H7 (cell line): ENCODE measurements at places on chromosomes 5 and 9. TPM values are rescaled to one million over a fixed set of nuclear protein-coding genes. Genes with fewer than 3 reads are reported as not detected.

The ZNF484 gene
- 10.6 and 19.0 TPM in 2 replicates for total RNA-seq

DNA sequence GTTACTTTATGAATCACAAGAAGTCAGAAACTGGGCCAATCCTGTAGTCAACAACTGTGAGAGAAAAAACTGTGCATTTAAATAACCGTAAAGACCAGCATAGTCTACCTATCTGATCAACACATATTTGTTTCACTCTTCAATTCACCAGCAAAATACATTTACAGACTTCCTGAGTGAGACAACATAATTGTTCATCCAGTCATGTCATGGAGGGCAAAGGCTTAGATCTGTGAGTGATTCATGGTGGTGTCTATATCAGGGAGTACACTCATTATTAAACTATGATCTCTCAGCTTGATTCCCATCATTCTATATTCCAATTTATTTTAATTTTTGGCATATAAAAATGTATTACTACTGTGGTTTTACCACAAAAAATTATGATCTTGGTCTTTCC is 694.6 kb downstream of the DNAH5 start:
- no peak for DNase-seq

DNA sequence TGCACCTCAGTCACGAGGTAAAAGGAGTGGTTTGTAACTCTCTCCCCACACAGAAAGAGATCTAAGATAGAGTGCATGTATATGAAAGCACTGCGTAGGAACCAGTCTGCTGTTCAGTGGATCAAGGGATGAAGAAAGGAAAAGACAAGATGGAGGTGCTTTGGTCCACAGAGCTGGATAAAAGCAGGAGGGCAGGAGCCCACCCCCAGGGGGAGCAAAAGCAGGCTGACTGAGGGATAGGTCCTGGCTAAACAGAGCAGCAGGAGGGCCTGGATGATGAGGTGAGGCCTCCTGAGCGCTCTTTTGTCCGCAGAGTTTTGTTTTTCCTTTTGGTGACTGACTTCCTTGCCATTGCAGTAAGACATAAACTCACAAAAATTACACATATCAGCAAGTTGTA is 293.5 kb upstream of the C9orf72 start:
- no peak for DNase-seq

GRCh38 chr5:67773411-67774266 is 441.9 kb upstream of the PIK3R1 start:
- peak; percentile 4 for DNase-seq

DNA sequence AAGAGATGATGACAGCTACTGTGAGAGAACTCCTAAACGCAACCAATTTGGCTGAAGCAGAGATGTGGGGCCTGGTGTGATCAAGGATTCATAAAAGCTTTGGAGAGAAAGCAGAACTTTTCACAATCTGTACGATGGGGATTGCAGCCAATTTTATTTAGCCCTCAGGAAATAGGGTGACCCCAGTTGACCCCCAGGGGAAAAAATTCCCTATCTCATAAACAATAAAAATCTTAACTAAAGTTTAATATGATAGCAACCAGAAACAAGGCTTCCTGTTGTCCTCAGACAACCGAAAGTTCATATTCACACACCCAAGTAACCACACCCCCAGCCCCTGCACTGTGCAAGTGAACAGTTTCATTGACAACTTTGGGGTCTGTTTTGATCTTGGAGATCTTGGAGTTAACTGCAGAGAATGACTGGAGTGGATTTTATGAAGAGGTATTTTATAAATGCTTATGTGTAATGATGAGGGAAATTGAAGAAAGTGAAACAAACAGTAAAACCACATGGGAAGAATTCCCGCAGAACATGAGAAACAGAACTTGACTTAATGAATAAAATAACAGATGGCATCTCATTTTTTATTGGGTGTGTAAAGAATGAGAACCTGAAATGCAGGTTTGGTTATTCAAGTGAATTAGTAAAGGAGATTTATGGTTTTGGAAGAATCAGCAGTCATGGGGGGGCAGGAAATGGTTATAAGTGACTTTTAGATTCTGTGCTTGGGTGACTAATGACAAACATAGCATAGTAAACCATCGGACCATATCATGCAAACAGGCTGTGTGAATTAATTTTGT is 94.5 kb downstream of the PDE4D start:
- no peak for DNase-seq

The TRPM3 gene
- total RNA-seq, result 0.63 and 2.0 TPM in 2 replicates

- DNase-seq, result peak; percentile 38
These were observed 77.6 kb upstream of the LMX1B start for GRCh38 chr9:126536131-126536530.

DNA sequence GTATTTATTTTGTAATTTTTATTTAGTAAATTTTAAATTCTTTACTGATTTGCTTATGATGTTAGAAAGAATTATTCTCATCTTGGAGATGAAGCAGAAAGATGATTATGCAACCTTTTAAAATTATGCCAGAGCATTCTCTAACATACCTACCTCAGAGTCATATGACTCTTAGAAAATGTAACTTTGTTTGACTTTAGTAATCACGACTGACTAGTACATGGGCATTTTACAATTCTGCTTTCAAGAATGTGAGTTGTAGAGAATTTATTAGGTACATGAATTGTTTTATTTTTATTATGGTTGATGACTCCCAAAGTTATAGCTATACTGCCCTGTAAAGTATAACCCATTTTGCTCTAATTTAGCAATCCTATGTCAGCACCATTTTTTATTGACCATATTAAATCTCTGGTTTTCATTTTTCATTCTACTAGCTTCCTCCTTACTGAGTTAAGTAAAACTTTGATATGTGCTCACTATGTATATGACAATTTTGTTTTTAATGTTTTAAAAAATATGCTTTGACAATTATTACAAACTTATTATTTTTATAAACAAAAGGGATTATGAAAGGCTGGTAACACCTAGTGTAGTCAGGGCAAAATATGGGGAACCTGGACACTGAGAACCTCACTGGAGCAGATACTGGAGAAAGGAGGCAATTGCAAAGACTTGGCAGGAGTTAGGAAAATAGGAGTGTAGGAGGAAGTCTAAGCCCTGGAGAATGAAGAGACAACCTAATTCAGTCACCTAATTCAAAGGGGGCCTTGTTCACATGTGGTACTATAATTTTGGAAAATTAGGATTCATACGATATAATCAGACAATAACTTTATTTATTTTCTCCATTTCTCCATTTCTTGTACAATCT is 249.7 kb upstream of the DAB2 start:
- DNase-seq, result no peak

GRCh38 chr5:72940082-72940481 is 15.8 kb upstream of the FCHO2 start:
- no peak for DNase-seq

- DNase-seq, result no peak
These were observed 87.1 kb downstream of the PDE6A start for GRCh38 chr5:149857499-149857898.

The DRD1 gene
- total RNA-seq, result 0.10 TPM in 1 of 2 replicates, not detected in the other

The SLC25A2 gene
- 0.14 TPM in 1 of 2 replicates, not detected in the other for total RNA-seq

DNA sequence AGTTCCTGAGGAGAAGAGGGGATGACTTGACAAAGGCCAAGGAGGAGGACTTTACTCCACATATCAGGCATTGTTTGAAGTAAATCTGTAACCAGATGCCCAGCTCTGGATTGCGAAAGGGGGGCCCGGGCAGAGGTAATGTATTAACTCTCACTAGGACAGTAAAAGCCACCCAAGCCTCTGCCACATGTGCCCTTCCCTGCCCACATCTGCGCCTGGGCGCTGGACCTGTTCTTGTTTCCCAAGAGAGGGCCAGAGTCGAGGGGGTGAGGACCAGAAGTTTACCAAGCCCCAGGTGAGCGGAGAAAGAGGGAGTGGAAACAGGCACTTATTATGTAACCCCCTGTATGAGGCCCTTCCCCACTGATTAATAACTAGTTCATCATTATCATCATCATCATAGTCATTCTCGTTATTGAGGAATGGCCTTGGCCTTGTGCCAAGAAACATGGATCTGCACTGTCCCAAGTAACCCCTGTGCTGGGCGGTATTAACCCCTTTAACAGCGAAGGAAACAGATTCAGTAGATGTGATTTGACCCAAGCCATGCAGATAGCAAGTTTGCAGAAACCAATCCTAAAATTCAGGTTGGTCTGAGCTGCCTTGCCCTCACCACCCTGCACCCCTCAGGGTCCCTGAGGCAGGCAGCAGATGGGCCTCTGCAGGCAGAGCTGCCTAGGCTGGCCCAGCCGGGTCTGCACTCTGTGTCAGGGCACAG is at the start of gene SLC23A1:
TSS of gene SLC23A1 (minus strand) at position 23 of the 718 bp plus-strand sequence. CDS start 44 bp downstream, outside the sequence.
- no peak for DNase-seq

DNA sequence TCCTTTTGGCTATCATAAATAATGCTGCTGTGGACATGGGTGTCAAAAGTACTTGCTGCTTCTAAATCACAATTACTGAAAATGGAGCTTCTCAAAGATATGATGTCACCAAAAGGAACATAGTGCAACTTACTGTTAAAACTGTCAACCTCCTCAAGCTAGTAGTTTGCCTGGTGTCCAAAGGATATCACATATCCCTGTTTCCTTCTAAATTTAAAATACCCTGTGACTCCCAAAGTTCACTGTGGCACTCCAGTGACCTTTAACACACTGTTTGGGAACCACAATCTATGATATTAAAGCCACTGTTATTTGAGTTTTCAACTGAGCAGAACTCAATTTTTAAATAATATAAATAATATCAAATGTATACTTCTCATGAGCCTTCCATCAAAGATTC is 18.2 kb downstream of the GLIS3 start:
- DNase-seq, result no peak

DNA sequence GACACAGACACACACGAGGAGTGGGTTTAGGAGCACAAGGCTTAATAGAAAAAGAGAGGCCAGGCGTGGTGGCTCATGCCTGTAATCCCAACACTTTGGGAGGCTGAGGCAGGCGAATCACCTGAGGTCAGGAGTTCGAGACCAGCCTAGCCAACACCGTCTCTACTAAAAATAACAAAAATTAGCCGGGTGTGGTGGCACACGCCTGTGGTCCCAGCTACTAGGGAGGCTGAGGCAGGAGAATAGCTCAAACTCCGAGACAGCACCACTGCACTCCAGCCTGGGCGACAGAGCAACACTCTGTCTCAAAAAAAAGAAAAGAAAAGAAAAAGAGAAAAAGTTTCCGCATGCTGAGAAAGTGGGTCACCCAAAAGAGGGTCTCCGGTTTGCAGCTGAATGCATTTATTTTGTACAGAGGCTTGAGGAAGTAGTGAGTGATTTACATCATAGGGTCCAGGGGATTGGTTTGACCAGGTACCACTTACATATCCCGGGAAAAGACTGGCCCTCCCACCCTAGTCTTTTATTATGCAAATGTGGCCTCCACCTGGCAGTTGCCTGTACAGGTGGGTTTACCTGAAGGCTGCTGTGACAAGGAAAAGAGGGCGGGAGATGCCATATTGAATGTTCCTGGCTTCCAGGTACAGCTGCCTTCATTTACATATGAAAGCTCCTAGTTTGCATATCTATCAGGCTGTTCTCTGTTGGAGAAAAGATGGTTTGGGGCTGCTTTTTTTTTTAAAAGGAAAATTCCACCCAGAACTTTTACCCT is 366.2 kb upstream of the GRAMD2B start:
- peak; percentile 62 for DNase-seq

DNA sequence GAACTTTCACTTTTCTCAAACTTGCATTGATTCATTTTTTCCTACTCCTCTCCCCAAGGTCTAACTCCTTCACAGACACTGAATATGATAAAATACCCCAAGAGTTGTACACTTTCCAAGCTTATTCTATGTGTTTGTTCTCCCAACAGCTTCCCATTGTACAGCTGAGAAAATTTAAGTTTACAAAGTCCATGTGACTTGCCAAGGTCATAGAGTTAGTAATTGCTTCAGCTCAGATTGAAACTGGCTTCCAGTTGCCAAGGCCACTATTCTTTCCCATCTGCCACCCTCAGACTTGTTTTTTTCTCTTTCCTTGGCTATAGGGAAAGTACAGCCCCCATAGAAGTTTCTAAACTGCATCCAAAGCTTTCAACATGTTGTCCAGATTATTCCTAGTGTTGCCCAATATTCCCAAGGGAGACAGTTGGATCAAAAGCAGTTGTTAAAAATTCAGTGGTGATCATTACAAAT is 34.8 kb downstream of the TNFSF8 start:
- no peak for DNase-seq

DNA sequence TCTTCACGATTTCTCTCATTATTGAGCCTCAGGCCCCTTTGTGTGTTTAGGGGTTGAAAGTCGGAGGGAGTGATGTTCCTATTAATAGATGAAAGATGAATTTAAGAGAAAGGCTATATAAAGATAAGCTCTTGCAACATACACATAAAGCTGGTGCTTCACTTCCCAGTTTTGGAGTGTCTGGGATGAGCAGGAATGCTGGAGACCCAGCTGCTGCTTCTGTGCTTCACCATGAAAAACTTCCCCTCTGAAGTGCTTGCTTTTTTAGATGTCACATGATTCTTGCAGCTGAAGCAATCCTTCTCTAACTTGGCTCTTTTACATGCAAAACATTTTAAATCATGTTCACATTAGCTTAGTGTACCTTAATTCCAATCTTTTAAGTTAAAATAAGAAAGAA is 19.7 kb upstream of the SNCAIP start:
- DNase-seq, result no peak

DNA sequence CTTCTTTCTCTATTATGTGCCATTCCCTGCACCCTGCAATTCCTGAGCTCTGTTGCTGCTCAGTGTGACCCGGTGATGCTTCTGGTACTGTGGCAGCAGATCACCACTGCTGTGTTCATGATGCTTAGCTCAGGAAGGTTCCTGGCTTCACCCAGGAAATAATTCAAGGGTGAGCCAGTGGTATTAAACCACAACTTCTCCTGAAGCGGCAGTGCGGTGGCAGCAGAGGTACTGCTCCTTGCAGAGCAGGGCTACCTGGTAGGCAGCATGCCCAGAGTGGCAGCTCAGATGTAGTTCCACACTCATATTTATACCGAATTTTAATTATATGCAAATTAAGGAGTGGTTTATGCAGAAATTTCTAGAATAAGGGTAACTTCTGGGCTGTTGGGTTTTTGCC is 213.8 kb upstream of the ZNF608 start:
- no peak for DNase-seq

The GPR150 gene
- 0.15 TPM in 1 of 2 replicates, not detected in the other for total RNA-seq

DNA sequence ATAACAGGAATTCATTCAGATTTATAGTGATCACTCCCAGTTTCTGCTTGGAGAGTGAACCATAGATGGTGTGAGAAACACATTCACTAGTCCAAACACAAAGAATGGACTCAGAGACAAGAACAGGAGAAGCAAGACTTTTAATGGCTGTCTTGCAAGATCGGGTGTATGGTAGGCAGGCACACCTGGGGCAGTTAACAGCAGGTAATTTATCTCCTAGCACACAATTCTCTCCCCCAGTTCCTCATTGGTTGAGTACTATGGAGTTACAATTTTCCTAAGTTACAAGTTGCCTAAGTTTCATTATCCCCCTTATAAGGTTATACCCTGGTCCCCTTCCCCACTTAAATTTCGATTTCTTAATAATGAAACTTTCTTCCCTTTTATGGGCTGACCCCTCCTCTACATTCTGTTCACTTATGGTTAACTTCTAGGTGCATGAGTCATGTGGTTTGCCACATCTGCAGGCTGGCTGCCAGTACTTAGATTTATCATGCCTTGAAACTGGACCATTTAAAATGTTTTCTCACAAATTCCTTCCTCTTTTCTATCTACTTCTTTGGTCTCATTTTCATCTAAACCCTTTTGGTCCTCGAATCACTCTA is 623.3 kb downstream of the HINT1 start:
- DNase-seq, result no peak

The KCNN2 gene
- 8.2 and 13.7 TPM in 2 replicates for total RNA-seq

- no peak for DNase-seq
These were observed 30.0 kb downstream of the KDM4C start for GRCh38 chr9:6787793-6788161.

The ENTPD2 gene
- not detected in 2 replicates for total RNA-seq

The FANCG gene
- 87.1 and 89.6 TPM in 2 replicates for total RNA-seq
